MV-4-11 (cell line): ENCODE measurements at places on chromosomes 3 and 15.

GRCh38 chr15:25787381-25787780 lies 75.7 kb downstream of the ATP10A start:
- DNase-seq: no peak

GRCh38 chr3:173584093-173584837 lies 186.7 kb downstream of the NLGN1 start:
- DNase-seq: no peak

GRCh38 chr3:46299608-46300460 lies 54.1 kb upstream of the CCR2 start:
- peak; percentile 97 for DNase-seq

DNA sequence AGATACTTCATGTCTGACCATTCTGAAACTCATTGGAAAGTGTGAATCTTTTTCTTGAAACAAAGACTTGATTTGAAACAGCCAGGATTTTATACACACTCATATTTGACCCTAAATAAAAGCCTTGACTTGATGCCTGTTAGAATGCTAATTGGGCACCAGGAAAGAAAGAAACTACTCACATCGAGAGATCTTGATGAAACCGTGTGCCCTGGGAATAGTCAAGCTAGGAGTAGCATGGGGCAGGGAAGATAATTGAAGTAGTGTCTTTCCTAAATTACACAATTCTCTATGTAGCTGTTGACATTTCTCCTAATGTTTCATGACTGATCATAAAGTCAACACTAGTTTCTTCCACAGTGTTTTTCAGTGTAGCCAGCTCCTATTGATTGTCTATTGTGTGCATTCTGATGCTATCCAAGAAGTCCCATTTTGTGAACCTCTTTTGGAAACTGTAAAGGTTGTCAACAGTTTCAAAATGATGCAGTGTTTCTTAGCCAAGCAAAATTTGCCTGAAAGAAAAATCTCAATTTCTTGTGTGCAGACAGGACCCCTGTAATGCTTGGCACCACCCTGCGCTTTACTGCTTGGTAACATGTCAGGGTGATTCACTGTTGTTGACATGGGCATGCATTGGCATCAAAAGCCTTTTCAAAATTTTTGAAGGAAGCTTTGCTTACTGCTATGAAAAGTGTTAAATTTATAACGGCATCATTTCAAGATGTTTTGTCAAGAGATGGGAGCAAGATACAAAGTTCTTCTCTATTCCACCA lies 52.5 kb upstream of the OTOL1 start:
- DNase-seq: no peak

- peak; percentile 82 for DNase-seq
These were observed 1.9 kb upstream of the ALS2CL start for GRCh38 chr3:46695177-46695961.

DNA sequence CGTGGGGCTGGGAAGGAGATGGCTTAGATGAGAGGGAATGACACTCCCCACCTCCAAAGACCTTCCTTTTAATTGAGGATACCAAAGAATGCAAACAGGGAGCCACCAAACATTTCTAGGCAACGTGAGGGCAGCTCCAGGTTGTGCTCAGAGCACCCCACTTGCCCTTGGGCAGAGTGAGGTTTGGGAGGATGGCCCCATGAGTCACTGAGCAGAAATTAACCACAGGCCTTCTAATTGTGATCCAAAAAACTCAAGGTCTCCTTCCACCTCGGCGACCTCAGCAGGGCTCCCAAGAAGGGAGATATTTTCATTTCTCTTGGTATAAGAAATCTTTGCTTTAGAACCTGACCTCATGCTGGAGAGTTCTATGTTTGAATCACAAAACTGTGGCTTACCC lies 305.0 kb upstream of the TPM1 start:
- DNase-seq: peak; percentile 11

DNA sequence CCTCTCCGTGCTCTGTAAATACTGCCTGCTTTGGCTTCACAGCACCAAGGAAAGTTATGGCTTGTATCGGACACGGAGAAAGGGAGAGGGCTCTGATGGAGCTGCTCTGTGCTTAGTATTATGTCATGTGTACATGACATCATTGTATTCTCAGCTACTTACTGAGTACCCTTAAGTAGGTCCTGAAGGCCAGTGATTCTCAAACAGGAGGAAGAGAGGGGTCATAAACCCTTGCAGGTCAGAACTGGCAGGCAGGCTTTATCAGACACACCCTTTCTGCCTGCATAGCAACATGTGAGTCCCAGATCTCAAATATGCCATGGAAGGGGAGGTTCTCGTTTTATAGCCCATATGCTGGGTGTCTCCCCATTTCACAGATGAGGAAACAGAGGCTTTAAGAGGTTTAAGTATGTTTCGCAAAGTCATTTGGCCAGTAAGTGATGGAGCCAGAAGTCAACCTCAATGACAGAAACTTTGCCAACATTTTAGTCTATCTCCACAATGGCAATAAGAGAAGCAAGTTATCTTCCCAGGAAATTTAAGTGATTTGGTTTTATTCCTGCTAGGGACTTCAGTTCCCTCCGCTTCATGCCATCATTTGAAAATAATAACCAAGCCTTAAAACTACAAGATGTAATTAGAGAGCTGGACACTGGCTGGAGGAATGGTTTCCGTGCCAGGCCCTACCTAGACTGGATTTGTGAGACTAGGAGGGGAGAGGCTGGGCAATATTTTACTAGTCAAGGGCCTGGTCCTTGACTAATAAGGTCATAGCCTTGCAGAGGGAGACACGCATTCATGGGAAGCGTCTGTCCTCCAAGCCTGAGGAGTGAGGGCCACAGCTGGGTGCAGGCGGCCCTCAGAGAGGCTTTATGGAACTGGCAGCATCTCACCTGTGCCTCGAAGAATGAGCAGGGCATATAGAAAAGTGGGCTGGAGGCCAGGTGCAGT lies 133.0 kb downstream of the XXYLT1 start:
- no peak for DNase-seq

DNA sequence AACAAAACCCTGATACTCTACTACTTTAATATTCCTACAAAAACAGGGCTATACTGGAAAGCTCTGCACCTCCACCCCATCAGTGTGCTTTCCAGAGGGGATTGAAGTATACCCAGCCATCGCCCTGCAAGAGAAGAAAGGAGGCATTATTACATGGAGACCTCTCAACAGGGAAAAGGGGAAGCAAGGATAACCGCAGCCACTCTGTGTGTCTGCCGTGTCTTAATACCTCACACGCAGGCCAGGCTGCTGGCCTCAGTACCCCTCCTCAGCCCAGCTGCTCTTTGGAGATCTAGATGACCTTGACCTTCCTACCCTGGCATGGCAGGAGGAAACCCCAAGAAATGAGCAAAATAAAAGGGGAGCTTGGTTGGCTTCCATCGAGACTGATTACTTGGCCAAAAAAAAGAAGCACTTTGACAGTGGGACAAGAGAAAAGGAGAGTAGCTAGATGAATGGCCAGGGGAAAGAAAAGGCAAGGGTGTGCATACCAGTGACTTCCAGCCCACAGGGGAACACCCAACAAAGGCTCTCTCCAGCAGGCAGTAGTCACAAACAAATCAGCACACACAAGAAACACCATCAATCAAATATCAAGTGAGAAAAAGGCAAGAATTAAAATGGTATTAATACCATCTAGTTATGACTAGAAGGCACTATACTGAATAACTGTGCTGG lies 129.4 kb downstream of the STT3B start:
- peak; percentile 63 for DNase-seq

- DNase-seq: peak; percentile 66
These were observed 11.5 kb upstream of the PARP14 start for GRCh38 chr3:122668930-122669730.

GRCh38 chr15:80367094-80367493 lies 37.1 kb upstream of the ARNT2 start:
- peak; percentile 11 for DNase-seq

GRCh38 chr3:197186887-197187588 lies 111.4 kb downstream of the DLG1 start:
- DNase-seq: peak; percentile 37

- DNase-seq: no peak
These were observed 115.9 kb upstream of the CCNL1 start for GRCh38 chr3:157275832-157276231.

DNA sequence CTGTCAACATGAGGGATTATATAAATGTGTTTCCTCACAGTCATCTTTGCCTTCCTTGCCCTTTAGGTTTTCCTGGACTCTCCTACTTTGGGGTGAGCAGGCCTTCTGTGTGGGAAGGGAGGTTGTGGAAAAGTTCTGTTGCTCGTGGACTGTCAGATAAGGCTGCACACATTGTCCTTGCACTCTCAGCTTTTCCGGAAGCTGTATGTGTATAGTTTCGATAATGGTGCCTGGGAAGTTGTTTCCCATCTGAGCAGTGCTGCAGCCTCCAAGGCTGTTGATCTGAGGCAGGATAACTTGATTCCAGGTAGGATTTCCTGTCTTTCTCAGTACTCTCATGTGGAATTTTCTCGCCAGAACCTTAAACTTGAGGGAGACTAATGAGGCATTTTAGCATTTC lies 297.8 kb upstream of the AZI2 start:
- no peak for DNase-seq

- DNase-seq: no peak
These were observed 50.0 kb upstream of the RASGRP1 start for GRCh38 chr15:38614621-38615020.

GRCh38 chr3:96931119-96931862 lies 116.9 kb downstream of the EPHA6 start:
- no peak for DNase-seq

- DNase-seq: no peak
These were observed 2.5 kb downstream of the AP4E1 start for GRCh38 chr15:50911001-50911400.

GRCh38 chr3:166405465-166405864 lies 568.2 kb upstream of the BCHE start:
- no peak for DNase-seq

DNA sequence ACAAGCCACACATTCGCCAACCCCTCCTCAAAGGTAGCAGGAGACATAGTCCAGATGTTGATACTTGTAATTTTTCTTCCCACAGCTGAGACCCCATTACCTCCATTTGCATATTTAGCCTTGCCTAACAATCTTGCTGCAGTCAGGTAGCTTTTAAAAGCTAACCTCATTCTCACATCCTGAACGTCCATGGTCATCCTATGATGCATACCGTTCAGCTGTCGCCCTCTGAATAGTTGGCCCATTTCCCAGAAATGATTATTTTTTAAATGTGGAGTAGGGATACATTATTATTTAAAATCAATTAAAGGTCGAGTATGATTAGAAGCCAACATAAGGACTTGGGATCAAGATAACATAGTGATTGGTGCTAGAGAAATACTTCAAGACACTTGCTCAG lies 165.0 kb downstream of the MEX3B start:
- DNase-seq: no peak

DNA sequence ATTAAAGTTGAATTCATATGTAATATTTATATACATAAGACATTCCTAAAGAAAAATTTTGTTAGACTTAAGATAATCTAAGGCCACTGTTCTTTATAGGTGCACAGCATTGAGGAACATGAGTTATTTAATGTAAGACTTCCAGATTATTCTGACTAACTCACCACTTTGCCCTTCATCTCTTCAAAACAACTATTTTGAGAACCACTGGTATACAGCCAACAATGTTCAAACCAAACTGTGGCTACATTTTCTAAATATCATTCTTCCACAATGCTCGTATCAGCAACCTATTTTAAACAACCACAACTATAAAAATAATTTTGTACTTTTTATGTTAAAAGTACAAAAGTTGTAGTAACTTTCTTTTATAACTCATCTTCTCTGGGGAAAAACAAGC lies 199.8 kb upstream of the ALCAM start:
- DNase-seq: no peak

- no peak for DNase-seq
These were observed 31.9 kb downstream of the NCK1 start for GRCh38 chr3:136893848-136894443.

DNA sequence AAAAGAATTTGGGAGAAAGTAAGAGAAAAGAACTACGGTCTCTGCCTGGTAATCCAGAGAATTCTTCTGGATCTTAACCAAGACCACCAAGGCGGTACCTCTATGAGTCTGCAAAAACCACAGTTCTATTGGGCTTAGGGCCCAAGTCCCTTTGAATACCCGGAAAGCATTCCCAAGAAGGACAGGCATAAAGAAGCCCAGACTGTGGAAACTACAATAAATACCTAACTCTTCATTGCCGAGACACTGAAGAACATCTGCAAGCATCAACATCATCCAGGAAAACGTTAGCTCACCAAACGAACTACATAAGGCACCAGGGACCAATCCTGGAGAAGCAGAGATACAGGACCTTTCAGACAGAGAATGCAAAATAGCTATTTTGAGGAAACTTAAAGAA lies 162.3 kb upstream of the TMC3 start:
- no peak for DNase-seq

DNA sequence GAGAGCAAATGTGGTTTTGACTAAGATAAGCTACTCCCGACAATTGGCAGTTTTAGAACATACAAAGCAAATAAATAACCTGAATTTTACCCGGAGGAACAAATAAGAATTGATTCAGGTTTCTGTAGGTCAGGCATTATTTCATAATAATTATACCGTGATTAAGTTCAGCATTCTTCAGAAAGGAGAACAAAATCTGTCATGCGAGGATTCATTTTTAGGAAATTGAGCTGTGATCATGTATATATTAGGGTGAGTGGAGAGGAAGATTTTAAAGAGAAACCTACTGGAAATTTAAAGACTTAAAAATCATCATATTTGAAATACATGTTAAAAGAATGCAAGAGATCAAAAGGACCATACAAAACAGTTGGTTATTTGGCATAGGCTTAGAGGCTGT lies 20.5 kb downstream of the ZNF609 start:
- no peak for DNase-seq

- DNase-seq: no peak
These were observed 54.6 kb downstream of the PPM1L start for GRCh38 chr3:160810362-160811236.

DNA sequence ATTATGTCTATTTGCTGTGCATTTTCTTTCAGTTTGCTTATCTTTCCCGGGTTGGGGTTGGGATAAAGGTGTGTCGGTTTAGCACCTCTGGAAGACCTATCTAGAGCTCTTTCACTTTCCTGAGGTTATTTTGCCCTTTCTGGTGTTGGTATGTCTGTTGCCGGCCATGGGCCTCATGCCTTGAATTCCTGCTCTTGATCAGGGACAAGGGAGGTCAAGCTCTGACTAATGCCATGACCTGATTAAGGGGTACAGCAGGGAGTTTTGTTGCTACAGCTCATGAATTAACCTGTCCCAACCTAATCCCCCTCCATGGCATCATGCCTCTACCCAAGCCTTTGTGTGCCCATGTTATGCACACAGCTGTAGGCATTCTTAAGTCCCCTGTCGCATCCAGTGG lies 70.5 kb upstream of the GOLGA6B start:
- DNase-seq: no peak

GRCh38 chr3:112175037-112175436 lies 42.0 kb upstream of the GCSAM start:
- no peak for DNase-seq

- no peak for DNase-seq
These were observed 619.2 kb downstream of the NAALADL2 start for GRCh38 chr3:175478301-175478700.

- no peak for DNase-seq
These were observed 464.4 kb downstream of the FOXP1 start for GRCh38 chr3:71119171-71119570.
